ENCODE measurements at places on chromosomes 5 and 9. TPM values are rescaled to one million over a fixed set of nuclear protein-coding genes. Genes with fewer than 3 reads are reported as not detected.

DNA sequence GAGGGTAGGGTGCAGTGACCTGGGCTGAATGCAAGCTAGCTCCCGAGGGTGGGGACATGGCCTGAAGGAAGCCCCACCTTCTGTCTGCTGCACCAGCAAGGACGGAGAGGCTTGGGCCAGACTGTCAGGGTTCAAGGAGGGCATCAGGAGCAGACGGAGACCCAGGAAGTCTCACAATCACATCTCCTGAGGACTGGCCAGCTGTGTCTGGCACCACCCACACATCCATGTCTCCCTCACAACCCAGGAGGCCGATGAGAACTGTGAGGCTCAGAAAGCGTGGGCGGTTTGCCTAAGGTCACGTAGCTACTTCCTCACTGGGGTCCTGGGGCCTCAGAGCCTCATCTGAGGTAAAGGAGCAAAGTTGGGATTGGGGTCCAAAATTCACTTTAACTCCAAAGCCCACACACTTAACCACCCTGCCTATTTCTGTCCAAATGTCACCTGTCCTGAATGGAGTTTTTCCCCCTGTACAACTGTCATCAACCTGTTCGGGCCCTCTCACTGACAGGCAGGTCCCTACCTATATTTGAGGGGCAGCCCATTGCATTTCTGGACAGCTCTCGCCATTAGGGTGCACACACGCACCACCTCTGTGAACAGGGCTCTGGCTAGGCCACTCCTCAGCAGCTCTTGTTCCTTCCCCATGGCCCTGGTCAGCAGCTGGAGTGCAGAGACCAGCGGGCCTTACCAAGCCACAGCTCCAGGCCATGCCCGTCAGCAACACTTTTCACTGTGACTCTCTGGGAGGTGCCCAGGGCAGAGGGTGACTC, 3.4 kb downstream of the IL13 start:
- no peak for DNase-seq

GRCh38 chr5:130287438-130287837, 383.2 kb downstream of the CHSY3 start:
- DNase-seq, result no peak

DNA sequence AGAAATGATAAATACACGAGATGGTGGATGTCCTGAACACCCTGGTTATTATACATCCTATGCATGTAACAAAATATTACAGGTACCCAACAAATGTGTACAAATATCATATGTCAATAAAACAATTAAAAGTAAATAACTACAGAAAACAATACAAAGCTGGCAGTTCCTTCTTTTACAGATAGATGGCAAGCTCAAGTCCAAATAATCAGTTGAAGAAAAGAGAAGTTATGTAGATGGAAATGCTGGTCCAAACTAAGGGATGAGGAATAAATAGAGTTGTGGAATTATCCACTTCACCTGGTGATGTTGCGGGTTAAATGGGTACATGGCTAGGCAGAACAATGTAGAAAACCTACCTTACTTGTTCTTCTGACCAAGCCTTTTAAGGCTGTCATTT, 79.4 kb downstream of the PALM2AKAP2 start:
- no peak for DNase-seq

RAB14 gene
- 23.8 TPM for total RNA-seq

CFAP90 gene
- not detected for total RNA-seq

- DNase-seq, result no peak
Measured at GRCh38 chr5:60504342-60504741, 195.6 kb downstream of the DEPDC1B start.
